ENCODE measurements at places on chromosomes 3 and 15.

DNA sequence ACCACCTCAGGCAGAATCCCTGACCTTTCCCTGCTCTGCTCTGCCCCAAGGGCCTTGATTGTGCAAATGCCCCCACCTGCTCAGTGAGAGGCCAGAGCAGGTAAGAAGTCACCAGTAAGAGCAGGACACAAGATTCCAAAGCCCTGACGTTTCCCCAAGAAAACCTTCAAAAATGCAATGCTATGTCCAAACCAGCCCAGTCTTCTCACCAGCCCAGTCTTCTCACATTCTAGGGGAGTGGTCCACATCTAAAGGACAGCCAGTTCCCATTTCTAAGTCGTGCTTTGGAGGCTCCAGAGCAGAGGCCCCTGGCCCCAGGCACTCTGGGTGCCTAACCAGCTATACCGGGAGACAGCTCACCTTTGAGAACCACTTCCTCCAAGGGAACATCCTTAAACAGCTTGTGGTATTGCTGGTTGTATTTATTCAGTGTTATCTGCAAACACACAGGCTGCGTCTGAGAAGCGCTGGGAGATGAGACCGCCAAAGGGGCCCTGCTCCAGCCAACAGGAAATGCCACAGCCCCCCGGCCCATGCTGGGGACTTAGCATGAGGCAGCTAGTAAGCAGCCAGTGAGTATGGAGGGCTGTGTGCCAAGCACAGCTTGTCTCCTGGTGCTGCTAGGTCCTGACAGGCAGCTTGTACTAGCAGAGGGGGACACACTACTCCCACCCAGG is 29.3 kb downstream of the GRAMD2A start:
- peak; percentile 77 for DNase-seq

DNA sequence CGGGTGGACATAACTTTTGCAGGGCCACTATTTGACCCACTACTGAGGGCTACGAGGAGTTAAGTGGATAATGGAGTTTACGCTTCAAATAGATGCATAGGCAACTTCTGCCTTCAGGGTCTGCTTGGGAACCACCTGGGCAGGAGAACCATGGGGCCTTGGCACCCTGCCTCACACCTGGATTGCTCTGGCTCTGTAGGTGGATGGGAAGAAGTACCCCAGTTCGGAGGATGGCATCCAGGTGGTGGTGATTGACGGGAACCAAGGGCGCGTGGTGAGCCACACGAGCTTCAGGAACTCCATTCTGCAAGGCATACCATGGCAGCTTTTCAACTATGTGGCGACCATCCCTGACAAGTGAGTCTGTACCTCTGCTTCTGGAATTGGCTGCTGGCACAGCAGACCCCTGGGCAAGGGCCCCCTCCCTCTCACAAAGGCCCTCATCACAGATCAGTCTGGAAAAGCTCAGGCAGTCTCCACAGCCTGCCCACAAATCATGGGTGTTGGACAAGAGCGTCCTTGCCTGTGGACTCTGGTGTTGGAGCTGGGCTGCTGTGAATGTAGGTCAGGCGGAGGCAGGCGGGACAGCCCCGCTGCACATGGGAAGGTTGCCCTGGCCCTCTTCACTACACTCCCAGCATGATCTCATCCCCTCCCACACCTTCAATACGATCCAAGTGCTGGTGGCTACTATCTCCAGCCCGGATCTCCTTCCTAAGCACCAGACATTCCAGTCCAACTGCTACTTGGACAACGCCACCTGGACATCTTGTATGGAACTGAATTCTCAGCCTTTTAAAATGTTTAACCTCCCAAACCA is 46.7 kb downstream of the MESD start:
- no peak for DNase-seq

DNA sequence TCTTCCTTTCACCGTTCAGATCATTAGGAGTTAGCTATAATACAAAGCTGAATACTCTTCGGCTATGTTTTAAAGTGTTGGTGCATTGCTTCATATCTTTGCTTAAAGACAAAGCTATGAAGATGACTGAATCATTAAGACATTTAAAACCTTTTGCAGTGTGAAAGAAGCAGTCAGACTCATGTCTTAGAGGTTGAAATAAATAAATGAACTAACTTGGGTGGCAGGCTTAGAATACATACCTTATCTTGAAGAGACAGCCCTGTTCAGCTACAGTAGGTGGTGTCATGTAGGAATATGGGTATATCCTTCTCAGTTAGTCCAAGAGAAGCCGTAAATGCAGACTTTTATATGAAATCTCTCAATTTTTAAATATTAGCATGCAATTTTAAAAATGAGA is 63.4 kb downstream of the OPA1 start:
- DNase-seq = peak; percentile 74

DNA sequence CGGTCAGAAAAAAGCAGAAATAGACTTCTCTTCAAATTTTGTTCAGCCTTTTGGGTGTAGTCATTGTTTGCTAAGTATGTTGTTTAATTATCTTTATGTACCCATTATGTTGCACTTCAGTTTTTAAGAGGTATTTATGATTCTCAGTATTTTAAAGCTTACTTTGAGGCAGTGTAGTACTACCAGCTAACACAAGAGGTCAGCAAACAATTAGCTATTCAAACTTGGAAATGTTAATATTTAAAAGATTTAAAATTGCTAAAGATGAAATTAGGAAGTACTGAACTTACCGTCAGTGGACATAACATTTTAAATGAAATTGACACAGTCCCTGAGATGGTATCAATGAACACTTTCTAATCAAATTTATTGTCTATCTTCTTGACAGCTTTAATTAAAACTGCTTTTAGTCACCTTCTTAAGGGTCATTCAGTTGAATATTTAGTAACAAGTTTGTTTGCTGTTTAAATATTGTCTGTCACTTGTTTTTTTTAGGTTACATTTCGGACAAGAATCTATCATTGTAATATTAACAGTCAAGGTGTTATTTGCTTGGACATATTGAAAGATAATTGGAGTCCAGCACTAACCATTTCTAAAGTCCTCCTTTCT is 28.1 kb downstream of the NKIRAS1 start:
- DNase-seq = peak; percentile 72

GRCh38 chr15:83565553-83566159 is 88.3 kb upstream of the ADAMTSL3 start:
- peak; percentile 61 for DNase-seq

DNA sequence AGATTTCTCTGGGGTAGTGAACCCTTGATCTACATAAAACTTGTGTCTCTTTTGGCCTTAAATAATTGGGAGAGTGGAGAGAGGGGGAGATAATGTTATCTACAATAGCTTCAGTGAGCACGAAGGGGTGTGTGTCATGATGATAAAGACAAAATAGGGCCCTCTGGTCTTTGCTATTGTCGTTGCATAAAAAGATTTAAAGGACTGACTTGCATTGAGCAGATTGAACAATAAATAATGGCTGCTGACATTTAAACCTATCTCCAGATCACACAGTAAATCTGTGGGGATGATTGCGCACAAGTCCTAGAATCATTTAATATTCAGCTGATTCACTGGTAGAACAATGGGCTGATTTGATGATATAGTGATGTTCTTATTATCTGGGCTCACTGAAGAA is 71.3 kb upstream of the GAP43 start:
- peak; percentile 69 for DNase-seq

GRCh38 chr15:73873889-73874511 is 636 bp downstream of the TBC1D21 start:
- DNase-seq = peak; percentile 68

GRCh38 chr15:37081983-37082382 is 18.4 kb downstream of the MEIS2 start:
- DNase-seq = no peak

DNA sequence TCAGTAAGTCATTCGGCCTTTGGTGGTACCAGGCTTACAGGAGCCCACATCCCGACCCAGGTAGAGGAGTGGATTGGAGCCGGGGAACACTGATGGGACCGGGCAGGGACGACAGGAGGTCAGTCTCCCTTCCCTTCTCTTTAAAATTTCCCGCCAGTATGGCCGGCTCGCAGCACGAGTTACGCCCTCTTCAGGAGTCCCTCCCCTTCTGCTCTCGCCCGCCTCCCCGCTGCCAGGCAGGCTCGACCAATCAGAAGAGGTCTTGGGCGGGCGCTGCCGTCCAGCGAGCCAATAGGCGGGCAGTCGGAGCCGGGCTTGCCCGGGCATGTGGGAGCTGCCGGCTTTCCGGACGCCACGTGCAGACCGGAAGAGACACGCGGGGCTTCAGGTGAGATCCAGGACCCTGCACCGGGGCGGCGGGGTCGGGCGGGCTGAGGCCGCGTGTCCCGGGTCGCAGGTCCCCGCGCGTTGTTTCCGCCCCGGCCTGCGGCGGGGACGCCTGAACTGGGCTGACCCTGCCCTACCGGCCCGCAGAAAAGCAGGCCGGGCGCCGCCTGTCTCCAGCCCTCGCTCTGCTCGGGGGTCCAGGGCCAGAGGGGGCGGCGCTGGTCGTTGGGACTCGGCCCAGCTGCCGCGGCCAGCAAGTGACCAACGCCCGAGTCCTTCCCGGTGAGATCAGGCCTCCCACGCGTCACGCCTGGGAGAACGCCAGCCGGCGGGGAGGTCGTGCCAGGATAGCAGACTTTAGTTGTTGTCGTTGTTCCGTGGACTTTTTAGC is at the start of gene AEN:
AEN (plus strand) TSS at position 346 of the 778 bp plus-strand sequence. CDS start 4,870 bp downstream, outside the sequence.
- DNase-seq = peak; percentile 96

GRCh38 chr15:62047282-62047827 is 12.9 kb downstream of the VPS13C start:
- peak; percentile 85 for DNase-seq

- DNase-seq = peak; percentile 2
Observed at GRCh38 chr15:47997195-47998080, 123.4 kb upstream of the SLC24A5 start.

GRCh38 chr3:68360492-68360891 is 571.9 kb downstream of the TAFA4 start:
- DNase-seq = no peak

GRCh38 chr3:178079966-178080365 is 456.3 kb upstream of the KCNMB2 start:
- DNase-seq = no peak

GRCh38 chr15:69265347-69265955 is 33.3 kb upstream of the PAQR5 start:
- DNase-seq = peak; percentile 67

DNA sequence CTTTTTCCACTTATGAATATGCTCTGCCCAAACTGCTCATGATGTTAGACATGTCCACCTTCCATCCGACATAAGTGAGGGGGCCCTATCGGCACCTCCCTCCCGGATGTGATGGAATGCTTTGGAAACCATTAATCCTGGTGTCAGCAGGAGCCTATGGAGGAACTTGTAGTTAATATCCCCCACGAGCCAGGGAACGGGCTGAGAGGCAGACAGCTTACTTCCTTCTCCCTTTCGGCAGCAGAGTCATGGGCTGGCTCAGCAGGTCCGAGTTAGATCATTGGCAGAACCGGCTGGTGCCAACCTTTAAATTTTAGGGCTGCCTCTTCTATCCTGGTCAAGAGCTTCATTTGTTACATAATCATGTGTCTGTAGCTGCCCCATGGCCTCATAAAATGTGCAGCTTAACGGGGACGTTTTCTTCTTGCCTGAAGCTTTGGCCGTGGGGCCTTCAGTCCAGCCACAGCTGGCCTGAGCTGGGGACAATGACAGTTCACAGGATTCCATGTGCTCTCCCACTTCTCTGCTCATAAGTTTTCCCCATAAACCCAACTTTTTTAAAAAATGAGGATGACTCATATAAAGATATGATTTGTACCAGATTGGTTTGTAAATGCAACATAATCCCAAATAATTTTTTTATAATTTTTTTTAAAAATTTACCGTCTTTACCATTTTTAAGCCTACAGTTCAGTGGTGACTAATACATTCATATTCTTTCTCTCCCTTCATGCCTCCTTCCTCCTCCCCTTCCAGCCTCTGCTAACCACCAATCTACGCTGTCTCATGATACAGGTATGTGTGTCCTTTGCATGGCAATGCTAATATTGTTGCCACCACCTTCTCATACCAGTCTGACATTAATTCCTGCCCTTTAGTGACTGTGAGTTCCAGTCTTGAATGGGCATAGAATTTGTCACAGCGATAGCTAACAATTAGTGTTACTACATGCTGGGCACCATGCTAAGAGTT is 62.2 kb upstream of the RGMA start:
- no peak for DNase-seq

GRCh38 chr3:8500319-8500988 is 1.2 kb upstream of the LMCD1 start:
- DNase-seq = no peak

GRCh38 chr15:85004550-85004949 is 22.9 kb downstream of the PDE8A start:
- no peak for DNase-seq

DNA sequence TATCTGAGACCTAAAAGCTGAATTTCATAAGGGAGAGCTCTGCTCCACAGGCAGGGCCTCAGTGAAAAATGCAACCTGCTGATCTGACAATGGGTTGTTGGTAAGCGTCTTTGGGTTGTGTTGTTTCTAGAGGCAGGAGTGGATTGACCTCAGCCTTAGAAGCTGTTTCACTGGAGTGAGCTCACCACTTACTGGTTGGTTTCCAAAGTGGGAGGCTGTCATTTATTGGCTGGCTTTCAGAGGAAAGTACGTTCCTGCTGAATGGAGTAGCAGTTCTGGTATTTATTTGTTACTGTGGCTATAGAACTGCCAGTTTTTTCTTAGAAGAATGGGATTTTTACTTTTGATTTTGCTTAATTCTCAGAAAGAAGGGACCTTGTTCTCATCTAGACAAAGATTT is 29.3 kb upstream of the COL6A5 start:
- DNase-seq = no peak

DNA sequence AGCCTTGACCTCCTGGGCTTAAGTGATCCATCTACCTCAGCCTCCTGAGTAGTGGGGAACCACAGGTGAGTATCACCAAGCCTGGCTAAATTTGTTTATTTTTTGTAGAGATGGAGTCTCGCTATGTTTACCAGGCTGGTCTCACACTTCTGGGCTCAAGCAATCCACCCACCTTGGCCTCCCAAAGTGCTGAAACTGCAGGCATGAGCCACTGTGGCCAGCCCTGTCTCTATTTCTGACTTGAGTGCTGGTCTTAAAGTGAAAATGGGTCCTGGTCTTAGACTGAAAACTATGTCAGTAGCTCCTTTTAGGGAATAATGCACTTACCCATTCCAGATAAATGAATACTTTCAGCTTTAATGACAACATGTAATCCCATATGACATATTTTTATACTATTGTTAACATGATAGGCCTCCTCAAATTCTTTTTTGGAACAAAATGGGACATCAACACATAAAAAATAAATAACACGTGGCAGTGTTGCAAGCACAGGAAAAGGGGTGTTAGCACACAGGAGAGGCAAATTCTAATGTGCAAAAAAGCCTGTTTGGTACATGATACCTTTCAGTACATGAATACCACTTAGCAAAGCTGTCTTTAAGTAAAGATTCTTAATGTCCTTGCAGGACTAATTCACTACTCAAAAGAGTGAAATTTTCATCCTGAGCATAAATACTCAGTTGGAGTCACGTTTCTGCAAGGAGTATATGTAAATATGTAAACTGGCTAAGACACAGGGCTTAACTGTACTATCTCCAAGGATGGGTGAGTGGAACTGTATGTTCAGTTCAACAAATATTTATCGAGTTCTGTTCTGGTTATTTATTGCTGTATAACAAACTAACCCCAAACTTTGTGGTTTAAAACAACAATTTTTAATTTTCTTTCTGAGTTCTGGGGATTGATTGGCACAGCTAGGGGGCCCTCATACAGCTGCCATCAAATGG is 194.7 kb downstream of the NR1D2 start:
- no peak for DNase-seq
